IMR-90 (cell line): ENCODE measurements at places on chromosomes 2 and 18. TPM values are rescaled to one million over a fixed set of nuclear protein-coding genes. Genes with fewer than 3 reads are reported as not detected.
A peak's percentile ranks its signal among the peaks of the same experiment; 100 is the strongest.

GRCh38 chr18:68275616-68276015 is 439.3 kb downstream of the TMX3 start:
- H3K36me3 ChIP-seq, result no peaks in the 10 kb centered on the region
- no peak overlapping the region for H3K4me3 ChIP-seq
- peaks cover 2% of the 10 kb centered on the region; the same call in 1 of the 2 replicates for H3K4me1 ChIP-seq
- peak overlapping the region; percentile 21; the same call in 1 of the 2 replicates for H3K27ac ChIP-seq
- peak; percentile 93 for DNase-seq

GRCh38 chr2:885230-886071 is 65.2 kb upstream of the SNTG2 start:
- H3K4me3 ChIP-seq, result no peak overlapping the region
- no peaks in the 10 kb centered on the region for H3K36me3 ChIP-seq
- H3K27ac ChIP-seq, result no peak overlapping the region
- H3K4me1 ChIP-seq, result no peaks in the 10 kb centered on the region

Gene ADCYAP1
- polyA plus RNA-seq, result not detected in 2 replicates

Gene RNU2-63P
- polyA plus RNA-seq, result not detected in 2 replicates
